Dermis lymphatic vessel endothelial cell (primary cell): ENCODE measurements at places on chromosomes 12 and 14. TPM values are rescaled to one million over a fixed set of nuclear protein-coding genes. Genes with fewer than 3 reads are reported as not detected.

The TSHR gene
- not detected in 2 replicates for total RNA-seq

The ZFC3H1 gene
- 13.0 and 17.3 TPM in 2 replicates for total RNA-seq

The RPGRIP1 gene
- total RNA-seq = 0.33 and 0.69 TPM in 2 replicates

The USP44 gene
- total RNA-seq = 2.7 and 3.3 TPM in 2 replicates

The PPP4R3A gene
- 78.5 and 85.9 TPM in 2 replicates for total RNA-seq

The FITM1 gene
- total RNA-seq = 0.34 and 0.76 TPM in 2 replicates

The ZNF26 gene
- 8.9 and 12.0 TPM in 2 replicates for total RNA-seq

The SERPINA12 gene
- not detected in 2 replicates for total RNA-seq

The IRAK3 gene
- 14.7 and 16.5 TPM in 2 replicates for total RNA-seq

The RASAL1 gene
- total RNA-seq = not detected in 2 replicates

The B4GALNT3 gene
- 0.11 TPM in 1 of 2 replicates, not detected in the other for total RNA-seq

The ANKRD33 gene
- 0.09 and 0.11 TPM in 2 replicates for total RNA-seq
